ENCODE measurements at places on chromosomes 2 and 18. TPM values are rescaled to one million over a fixed set of nuclear protein-coding genes. Genes with fewer than 3 reads are reported as not detected.

Gene FIGN
- total RNA-seq, result 4.5 TPM

Gene KATNAL2
- 8.1 TPM for total RNA-seq

Gene LYG2
- not detected for total RNA-seq

Gene ADAM23
- 1.7 TPM for total RNA-seq

Gene DNAH6
- 0.40 TPM for total RNA-seq

Gene PLGLB2
- total RNA-seq, result 3.2 TPM

Gene LHCGR
- total RNA-seq, result not detected

Measured in spleen (tissue), 13 donors.